Fibroblast of lung (primary cell): ENCODE measurements at places on chromosomes 5 and 9. TPM values are rescaled to one million over a fixed set of nuclear protein-coding genes. Genes with fewer than 3 reads are reported as not detected.

DNA sequence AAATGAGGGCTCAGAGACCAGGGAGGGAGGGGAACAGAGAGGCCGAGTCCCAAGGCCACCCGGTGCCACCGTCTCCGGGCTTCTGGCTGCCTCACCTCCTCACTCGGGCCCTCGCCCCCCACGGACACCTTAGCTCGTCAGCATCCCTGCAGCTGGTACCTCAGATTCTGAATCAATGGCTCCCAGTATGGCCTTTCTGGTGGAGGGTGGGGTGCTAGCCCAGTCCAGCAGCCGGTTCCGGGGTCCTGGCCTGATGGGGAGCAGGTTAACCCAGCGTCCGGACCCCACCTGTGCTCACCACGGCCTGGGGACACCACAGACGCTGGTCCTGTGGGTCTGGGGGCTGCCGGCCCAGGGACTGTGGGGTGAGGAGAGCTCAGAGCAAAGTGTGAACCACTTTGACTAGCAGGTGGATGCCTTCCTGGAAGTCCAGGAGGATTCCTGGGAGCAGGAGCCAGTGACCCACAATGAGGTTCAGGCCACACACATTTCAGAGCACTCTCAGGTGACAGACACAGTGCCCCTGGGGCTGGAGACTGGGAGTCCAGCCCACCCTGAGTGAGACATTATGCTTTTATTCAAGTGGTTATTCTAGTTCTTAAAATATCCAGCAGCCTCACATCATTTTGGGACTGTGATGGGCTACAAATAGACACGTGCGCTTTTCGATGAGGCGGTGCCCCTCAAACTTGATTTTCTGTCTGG, 53.3 kb downstream of the AHRR start:
- peaks cover 40% of the 10 kb centered on the region for H3K4me1 ChIP-seq
- H3K4me3 ChIP-seq = no peak overlapping the region
- peak overlapping the region; percentile 98 for H3K27ac ChIP-seq
- no peaks in the 10 kb centered on the region for H3K27me3 ChIP-seq

DNA sequence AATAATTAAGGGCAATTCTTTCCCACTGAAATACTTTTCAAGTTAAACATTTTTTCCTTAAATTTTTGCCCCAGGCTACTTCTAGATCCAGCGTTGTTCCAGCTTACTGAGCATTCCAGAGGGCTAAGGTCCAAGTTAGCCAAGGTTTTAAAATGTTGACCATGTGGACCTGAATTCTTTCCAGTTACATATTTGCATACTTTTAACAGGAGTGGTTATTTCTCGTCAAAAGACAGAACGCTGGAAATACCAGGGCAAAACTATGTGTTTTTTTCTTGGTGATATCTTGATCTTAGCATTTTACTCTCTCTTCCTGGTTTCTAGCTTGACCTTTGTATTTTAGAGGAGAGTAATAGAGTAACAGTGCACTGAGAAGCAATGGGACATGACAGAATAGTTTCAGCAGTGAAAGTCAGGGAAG, 32.8 kb downstream of the TMC1 start:
- peaks cover 11% of the 10 kb centered on the region for H3K4me1 ChIP-seq
- no peaks in the 10 kb centered on the region for H3K27me3 ChIP-seq
- peak overlapping the region; percentile 42 for H3K27ac ChIP-seq
- peak; percentile 67 for DNase-seq
- no peak overlapping the region for H3K4me3 ChIP-seq
- no peaks in the 10 kb centered on the region for H3K36me3 ChIP-seq

DNA sequence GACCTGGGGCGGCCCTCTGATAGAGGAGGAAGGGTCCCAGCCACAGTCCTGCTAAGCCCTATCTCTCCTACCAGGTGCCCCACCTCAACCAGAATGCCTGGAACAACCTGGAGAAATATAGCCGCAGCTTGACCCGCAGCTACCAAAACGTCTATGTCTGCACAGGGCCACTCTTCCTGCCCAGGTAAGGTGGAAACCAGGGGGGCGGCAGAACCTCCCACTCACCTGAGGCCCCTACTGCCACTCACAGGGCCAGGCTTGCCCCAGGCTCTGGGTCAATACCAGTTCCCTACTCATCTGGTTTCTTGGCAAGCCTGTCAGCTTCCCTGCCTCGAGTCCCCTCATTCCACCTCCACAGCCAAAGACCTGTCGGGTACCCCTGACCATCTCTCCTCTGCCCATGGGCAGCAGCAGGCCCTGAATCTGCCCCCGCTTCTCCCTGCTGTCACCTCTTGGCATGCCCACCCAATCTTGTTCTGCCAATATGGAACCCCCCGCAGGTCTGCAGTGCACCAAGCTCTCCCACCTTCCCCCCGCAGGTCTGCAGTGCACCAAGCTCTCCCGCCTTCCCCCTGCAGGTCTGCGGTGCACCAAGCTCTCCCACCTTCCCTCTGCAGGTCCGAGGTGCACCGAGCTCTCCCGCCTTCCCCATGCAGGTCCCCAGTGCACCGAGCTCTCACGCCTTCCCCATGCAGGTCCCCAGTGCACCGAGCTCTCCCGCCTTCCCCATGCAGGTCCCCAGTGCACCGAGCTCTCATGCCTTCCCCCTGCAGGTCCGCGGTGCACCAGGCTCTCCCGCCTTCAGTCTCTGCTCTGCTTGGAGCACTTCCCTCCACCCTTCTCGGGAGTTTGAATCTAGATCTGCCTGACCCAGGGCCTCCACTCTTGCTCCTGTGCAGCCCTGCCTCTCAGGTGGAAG, 2.6 kb downstream of the ENDOG start:
- H3K27ac ChIP-seq = no peak overlapping the region
- no peaks in the 10 kb centered on the region for H3K27me3 ChIP-seq
- no peak overlapping the region for H3K4me3 ChIP-seq
- H3K36me3 ChIP-seq = peaks cover 20% of the 10 kb centered on the region
- DNase-seq = no peak
- peaks cover 7% of the 10 kb centered on the region for H3K4me1 ChIP-seq

The CLIC3 gene
- 1.3 and 3.5 TPM in 2 replicates for total RNA-seq

The BAAT gene
- total RNA-seq = not detected in 2 replicates

The SMARCA2 gene
- total RNA-seq = 52.1 and 62.3 TPM in 2 replicates

The GARIN3 gene
- total RNA-seq = not detected in 2 replicates
